ENCODE measurements at places on chromosomes 4 and X.

DNA sequence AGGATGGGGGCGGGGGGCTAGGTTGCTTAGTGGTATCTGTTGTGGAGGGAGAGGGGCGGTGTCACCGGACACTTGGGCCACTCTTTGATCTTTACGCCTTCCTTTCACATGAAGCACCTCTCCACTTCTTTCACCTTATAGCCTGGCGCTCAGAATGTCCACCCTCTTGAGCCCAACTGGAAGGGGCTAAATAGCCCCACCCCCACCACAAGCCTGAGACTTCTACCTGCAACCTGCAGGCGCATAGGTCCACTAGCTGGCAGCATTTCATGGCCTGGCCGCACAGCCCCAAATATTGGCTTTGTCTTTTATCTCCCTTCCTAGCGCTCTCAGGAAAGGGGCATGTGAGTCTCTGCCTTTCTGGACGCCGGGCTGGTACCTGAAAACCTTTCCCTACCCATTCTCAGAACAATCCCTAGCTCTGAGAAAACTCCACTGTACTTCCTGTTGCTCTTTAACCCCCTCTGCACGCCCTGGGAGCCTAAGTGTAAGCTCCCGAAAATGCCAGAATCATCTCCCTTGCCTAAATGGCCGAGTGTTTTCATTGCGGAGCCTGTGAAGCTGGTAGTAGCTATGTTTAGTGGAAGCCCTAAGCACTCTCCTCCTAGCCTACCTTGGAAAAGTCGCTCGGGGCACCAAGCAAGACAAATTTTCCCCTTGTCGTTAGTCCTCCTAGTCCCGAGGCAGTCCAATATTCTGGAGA lies 1.2 kb upstream of the TRPC5 start:
- DNase-seq, result no peak

- DNase-seq, result no peak
Measured at GRCh38 chrX:150879855-150880807, 18.3 kb downstream of the CD99L2 start.

DNA sequence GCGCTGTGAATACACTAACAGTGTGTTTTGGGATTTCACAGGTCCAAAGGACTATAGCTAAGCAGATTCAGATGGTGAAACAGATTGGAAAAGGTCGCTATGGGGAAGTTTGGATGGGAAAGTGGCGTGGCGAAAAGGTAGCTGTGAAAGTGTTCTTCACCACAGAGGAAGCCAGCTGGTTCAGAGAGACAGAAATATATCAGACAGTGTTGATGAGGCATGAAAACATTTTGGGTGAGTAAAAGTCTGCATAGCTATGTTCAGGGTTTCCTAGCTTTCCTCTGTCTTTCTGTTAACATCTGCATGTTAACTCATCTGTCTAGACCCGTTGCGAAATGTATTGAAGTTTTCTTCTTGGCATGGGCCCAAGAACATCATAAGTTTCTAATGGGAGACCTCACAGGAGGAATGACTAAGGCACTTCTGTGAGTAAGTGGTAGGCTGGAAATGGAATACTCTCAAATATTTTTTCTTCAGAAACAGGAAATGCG lies 372.1 kb downstream of the BMPR1B start:
- DNase-seq, result peak; percentile 100

DNA sequence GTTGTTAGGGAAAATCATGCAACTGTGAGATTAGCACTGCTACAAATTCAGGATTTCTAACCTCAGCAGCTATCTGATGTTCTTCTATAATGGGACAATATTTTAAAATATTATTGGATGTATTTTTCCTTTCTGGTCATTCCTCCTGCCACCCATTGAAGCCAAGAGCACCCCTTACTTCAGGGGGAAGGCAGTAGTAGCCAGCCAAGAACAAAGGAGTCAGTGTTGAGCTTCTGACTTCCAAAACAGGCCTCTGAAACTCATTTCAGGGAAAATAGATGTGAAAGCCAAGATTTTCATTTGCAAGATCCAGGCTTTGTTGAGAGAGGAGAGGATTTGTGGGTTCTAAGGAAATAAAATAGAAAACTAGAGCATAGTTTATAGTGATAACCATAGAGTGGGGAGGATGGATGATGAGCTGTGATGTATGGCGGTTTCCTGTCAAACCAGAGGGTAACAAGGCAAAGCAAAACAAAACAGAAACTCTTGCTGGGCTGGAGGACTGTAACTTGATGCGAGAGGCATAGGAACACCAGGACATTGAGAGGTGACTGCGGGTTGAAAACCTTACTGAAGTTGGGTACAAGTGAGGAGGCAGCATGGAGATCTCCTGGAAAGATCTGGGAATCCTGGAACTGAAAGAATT lies 173.7 kb upstream of the LEF1 start:
- DNase-seq, result no peak

DNA sequence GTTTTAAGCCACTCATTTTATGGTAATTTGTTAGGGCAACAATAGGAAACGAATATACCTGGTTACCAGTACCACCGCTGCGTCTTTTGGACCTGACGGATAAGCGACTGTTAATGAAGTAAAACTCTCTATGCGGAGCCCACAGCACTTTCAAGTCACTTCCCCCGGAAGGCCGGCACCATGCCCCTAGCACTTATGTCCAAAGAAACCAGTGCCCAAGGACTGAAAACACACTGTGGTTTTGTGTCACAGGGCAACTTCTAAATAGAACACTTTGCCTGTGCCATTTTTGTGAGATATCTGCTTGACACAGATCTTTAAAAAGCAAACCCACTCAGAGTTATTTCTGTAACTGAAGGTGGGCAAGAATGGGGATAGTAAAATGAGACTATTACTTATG lies 22.7 kb downstream of the SH3KBP1 start:
- DNase-seq, result no peak

DNA sequence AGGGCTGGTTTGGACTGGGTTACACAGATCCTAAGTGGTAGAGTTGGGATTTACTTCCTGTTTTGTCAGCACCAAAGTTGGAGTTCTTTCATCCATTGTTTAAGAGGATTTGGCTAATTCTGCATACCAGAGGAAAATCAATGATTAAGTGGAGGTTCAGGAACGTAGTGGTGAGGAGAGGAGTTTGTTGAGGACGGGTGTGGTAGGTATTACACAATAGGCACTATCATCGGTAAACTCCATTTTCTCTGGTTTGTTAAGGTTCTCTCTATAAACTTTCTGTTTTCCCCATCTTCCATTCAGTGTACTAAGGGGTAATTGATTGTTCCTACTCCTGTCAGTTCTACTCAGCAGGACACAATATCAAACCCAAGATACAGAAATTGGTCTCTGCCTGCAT lies 107.5 kb upstream of the VCX2 start:
- DNase-seq, result peak; percentile 45

- DNase-seq, result no peak
Measured at GRCh38 chr4:53956454-53956853, 108.0 kb downstream of the CHIC2 start.

- no peak for DNase-seq
Measured at GRCh38 chrX:97145934-97146333, 262.2 kb downstream of the RPA4 start.

- DNase-seq, result no peak
Measured at GRCh38 chrX:108511721-108512120, 72.1 kb downstream of the COL4A5 start.

GRCh38 chr4:5982156-5982973 lies 35.9 kb downstream of the C4orf50 start:
- no peak for DNase-seq

GRCh38 chrX:41661366-41662095 lies 27.2 kb upstream of the GPR34 start:
- DNase-seq, result peak; percentile 66

- no peak for DNase-seq
Measured at GRCh38 chr4:121166976-121167375, 2.9 kb upstream of the TNIP3 start.

GRCh38 chrX:15269618-15270521 lies at the start of gene ASB9:
ASB9 (minus strand) TSS chrX:15270083; CDS start chrX:15269874, 209 bp downstream.
- peak; percentile 94 for DNase-seq

- peak; percentile 91 for DNase-seq
Measured at GRCh38 chrX:12007881-12008280, 130.4 kb upstream of the FRMPD4 start.

Data from renal cortical epithelial cell (primary cell).